ENCODE measurements at places on chromosomes 7 and 10. TPM values are rescaled to one million over a fixed set of nuclear protein-coding genes. Genes with fewer than 3 reads are reported as not detected.

GRCh38 chr10:79055892-79056291, 12.9 kb upstream of the ZMIZ1 start:
- no peak for DNase-seq

The CTAGE15 gene
- 0.37 TPM for total RNA-seq

- DNase-seq = no peak
Measured at GRCh38 chr10:97844678-97845077, 5.0 kb upstream of the GOLGA7B start.

The GIMAP1 gene
- not detected for total RNA-seq

- DNase-seq = no peak
Measured at GRCh38 chr10:101563007-101563406, 25.1 kb downstream of the POLL start.

- peak; percentile 16 for DNase-seq
Measured at GRCh38 chr10:30502266-30503060, 68.5 kb downstream of the MAP3K8 start.

GRCh38 chr7:28903730-28904577, 54.2 kb downstream of the TRIL start:
- DNase-seq = peak; percentile 30

The ANXA8 gene
- not detected for total RNA-seq

DNA sequence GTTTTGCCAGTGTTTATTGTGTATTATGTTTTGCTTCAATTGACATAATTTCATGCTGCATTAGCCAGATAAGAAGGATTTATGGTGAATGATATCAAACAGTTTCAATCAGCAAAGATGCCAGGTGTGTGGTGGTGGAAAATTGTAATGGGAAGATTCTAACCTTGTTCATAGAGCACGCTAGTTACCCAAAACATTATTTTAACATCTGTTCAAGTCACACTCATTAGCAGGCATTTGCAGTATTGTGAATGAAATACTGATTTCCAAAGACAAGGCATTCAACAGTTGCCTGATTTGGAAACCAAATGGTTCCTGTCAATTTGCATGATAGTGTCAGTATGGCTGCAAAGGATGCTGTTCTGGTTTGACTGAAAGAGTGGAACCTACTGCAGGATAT, 129.7 kb downstream of the EPC1 start:
- no peak for DNase-seq

DNA sequence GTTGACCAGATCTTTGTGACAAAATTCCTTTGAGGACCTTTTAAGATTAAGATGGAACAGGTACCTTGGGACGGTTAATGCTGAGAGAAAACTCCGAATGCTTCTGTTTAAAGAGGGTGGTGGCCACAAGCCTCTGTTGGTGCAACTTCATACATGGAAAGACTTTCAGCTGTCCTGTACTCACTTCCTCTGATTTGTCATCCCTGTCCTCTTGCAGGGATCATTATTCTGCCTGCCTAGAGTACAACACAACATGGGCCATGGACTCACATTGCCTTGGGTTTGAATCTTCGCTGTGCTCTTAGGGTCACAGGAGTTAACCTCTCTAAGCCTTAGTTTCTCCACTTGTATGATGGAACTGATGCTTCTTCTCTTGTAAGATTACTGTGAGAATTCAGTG, 75.1 kb downstream of the ENTPD1 start:
- DNase-seq = no peak

- DNase-seq = no peak
Measured at GRCh38 chr7:17912536-17913235, 27.6 kb downstream of the SNX13 start.

GRCh38 chr7:24052572-24053260, 231.3 kb upstream of the NPY start:
- DNase-seq = peak; percentile 95

- DNase-seq = peak; percentile 6
Measured at GRCh38 chr7:79046061-79046460, 407.4 kb downstream of the MAGI2 start.

DNA sequence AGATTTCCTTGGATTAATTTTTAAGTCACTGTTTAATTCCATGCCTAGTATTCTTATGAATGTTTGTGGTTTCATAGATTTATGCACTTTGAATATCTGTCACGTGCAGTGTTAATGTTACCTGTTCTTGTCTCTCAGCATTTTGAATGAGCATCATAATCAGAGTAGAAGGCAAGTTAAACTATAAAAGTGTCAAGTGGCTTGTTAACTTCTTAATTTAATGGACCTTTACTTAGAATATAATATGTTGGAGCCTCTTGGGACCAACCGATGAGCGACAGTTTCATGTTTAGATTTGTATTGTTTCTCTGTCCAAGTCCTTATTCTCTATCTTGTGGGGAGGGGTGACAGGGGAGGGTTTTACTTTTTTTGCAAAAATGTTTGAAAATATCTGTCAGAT, 50.6 kb upstream of the MTURN start:
- no peak for DNase-seq

The ZNF107 gene
- 6.6 TPM for total RNA-seq

- no peak for DNase-seq
Measured at GRCh38 chr7:120867932-120868331, 10.0 kb upstream of the TSPAN12 start.

The TMEM72 gene
- total RNA-seq = 0.96 TPM

- DNase-seq = no peak
Measured at GRCh38 chr10:3162533-3162932, 10.0 kb downstream of the PITRM1 start.

DNA sequence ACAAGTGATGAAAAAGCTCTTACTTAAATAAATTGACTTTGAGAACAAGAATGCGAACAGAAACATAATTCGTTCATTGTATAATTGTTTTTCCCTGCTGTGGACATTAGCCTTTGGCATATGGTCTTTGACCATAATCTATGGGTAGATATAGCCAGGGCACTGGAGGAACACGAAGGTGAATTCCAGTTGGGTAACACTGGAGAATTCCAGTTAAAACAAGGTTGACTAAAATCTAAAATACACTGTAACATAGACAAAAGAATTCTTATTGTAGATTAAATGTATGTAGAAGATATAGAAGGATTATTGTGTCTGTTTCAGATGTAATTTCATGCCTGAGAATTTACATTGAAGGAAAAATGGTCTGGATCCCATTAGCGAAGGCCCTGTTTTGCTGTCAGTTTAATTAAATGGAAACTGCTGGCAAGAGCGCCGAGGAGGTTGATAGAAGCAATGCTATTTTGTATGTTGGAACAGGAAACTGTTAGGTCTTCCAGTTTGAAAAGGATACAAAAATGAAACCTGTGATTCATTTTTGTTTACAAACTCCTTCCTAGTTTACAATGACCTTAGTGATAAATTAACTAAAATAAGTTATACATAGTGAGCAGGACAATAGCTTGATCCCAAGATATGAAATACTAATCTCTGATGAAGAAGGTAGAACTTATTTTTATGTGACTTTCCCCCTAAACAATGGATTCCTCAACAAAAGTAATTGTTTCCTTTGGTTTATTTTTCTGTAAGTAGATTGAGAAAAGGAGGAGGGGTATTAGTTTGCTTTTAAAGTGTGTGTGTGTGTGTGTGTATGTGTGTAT, 68.9 kb downstream of the ARID5B start:
- peak; percentile 26 for DNase-seq

The DPCD gene
- total RNA-seq = 45.3 TPM

- peak; percentile 18 for DNase-seq
Measured at GRCh38 chr10:86979296-86979818, 11.1 kb downstream of the ADIRF start.

DNA sequence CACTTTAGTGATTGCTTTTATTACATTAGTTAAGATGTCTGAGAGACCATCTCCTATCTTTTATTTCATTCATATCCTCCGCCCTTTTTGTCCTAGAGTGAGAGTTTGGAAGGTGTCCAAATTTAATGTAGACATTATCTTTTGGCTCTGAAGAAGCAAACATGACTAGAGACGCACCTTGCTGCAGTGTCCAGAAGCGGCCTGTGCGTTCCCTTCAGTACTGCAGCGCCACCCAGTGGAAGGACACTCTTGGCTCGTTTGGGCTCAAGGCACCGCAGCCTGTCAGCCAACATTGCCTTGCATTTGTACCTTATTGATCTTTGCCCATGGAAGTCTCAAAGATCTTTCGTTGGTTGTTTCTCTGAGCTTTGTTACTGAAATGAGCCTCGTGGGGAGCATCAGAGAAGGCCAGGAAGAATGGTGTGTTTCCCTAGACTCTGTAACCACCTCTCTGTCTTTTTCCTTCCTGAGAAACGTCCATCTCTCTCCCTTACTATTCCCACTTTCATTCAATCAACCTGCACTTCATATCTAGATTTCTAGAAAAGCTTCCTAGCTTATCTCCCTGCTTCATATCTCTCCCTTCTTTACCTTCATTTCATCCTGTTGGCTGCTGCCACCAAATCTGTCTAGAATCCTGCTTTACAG, 10.4 kb upstream of the CLCN1 start:
- peak; percentile 56 for DNase-seq

The HMX3 gene
- not detected for total RNA-seq

- no peak for DNase-seq
Measured at GRCh38 chr7:100860702-100861615, 6.2 kb upstream of the TRIP6 start.

The HOXA2 gene
- 0.42 TPM for total RNA-seq

The ANKRD61 gene
- total RNA-seq = 0.35 TPM

GRCh38 chr10:99944860-99945259, 64.9 kb downstream of the DNMBP start:
- DNase-seq = no peak

DNA sequence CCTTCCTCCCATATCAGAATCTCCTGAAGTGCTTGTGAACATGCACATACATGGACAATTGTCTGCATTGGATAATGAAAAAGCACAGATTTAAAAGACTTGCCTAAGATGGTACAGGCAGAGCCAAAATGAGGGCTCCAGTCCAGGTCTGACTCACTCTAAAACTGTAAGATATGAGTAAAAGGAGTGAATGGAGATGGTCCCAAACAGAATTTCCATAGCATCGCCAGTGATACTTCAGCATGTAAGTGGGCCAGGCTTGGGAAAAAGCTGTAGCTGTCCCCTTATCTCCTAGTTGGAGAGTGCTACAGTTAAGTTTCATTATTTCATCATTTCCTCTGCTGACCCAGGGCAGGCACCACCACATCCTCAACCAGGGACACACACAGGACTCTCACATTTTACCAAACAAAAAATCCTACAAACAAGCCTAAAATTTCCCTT, 26.4 kb upstream of the IL6 start:
- no peak for DNase-seq

The PAX4 gene
- not detected for total RNA-seq

DNA sequence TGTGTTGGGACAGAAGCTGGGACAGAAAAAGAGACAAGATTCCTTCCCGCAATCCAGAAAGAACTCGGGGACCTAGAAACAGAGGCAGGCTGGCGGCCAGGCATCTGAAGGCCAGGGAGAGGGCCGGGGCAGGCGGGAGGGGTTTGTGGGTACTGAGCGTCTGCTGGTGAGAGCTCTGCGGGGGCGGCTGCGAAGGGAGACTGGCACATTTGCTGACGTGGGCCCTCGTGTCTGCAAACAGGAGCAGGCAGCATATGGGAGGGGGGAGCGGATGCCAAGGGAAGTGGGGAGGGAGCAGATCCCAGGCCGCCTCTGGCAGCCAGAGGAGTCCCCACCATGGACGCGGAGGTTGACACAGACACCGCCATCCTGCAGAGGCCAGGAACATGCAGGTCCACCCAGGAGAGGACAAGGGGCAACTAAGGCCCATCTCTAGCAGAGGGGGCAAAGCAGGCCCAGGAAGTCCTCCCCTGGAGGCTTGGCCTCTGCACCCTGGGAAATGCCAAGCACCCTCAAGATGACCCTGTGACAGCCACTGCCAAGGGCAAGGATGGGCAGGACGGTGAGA, 32.2 kb downstream of the KCNH2 start:
- no peak for DNase-seq

DNA sequence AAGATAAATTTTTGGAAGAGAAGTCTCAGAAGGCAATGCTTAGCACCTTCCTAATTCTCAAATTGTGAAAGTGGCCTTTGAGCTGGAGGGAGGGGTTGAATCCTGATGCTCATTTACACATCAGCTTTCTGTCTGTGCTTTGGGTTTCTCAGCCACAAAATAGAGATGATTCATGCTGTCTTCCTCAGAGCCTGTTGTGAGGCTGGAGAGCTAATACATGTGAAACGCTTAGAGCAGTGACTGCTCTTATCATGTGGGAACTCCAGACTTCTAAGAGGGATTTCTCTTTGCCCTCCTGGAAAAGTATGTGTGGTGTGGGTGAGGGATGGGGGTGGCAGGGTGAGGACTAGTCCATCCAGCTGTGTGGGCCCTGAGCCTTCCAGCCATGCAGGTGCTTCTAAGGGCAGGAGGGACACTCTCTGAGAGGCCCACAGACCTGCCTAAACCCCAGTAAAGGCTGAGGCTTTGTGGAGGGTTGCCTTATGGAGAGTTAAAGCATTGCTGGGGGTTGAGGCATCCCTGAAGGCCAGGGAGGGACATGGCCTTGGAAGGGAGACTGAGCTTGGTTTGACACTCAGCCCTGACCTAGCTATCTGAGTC, 4.8 kb upstream of the EVX1 start:
- DNase-seq = peak; percentile 61

DNA sequence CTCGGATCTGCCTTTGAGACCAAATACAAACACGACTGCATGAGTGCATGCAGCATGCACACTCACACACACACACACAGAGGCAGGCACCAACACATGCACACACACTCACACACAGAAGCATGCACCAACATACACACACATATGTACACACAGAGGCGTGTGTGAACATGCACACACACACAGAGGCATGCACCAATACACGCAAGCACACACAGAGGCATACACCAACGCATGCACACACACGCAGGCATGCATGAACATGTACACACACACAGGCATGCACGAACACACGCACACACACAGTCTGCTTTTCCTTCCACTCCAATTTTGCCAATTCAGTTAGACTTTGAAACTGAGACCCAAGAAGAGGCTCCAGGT, 67.3 kb upstream of the COL13A1 start:
- no peak for DNase-seq

- DNase-seq = no peak
Measured at GRCh38 chr10:76675561-76675950, 962.1 kb downstream of the KCNMA1 start.

DNA sequence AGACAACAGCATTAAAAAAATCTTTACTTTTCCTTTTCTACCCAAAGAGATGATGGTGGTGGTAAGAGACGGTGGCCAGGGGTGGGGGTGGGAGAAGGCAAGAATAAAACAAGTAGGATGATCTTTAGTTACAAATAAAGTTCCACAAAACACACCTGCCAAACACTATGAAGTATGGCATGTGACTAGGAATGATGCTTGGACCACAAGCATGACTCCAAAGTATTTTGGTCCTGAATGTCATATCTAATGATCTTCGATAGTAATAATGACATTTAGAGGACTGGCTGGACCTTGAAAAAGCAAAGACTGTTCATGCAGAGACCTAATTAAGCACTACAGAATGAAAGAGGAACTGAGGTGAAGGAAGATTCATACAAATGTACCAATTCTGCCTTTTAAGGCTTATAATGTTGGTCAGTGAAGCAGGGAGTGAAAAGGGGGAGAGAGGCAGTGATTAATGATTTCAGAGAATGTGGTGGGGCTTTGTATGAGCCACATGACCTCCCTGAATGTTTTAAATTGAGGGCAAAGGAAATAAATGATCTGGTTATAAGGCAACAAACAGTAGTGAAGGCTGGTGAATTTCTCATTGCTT, 29.6 kb upstream of the DKK1 start:
- peak; percentile 77 for DNase-seq
